ENCODE measurements at places on chromosomes 2 and 18.

DNA sequence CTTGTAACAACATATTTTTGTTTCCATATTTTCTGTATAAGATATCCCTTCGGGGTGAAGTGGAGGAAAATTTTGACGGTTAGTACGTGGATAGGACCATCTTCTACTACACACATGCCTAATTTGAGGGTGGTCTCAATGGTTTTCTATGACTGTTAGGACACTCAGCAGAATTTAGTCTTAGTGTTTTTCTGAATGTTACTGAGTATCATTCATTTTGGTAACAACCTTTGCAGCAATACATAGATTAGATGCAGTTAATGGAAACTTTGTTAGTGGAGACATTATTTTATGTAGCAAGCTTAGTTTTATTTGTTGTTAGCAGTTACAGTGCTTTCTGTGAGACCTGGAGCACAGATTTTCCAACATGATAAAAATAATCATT is 1.6 kb downstream of the ITGAV start:
- no peak for DNase-seq

DNA sequence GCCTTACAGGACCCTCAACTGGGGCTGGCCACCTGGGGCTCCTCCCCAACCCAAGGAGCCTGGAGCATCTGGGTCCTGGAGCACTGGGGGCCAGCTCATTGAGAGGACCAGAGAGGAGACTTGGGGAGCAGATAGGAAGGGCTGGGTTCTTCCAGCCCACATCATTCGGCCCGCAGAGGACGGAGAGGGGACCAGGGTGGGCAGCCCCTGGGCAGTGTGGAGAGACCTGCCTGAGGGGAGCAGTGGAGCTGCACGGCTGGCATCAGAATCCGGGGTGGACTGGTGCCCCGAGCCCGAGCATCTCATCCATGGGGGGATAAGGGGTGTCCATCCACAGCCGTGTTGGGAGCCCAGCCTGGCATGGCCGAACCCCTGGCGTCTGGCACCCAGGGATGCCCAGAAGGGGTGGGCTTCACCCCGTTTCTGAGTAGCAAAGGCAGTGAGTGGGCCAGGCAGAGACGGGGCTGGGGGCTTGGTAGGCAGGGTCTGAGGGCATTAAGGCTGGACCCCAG is 11.3 kb downstream of the GPC1 start:
- no peak for DNase-seq

DNA sequence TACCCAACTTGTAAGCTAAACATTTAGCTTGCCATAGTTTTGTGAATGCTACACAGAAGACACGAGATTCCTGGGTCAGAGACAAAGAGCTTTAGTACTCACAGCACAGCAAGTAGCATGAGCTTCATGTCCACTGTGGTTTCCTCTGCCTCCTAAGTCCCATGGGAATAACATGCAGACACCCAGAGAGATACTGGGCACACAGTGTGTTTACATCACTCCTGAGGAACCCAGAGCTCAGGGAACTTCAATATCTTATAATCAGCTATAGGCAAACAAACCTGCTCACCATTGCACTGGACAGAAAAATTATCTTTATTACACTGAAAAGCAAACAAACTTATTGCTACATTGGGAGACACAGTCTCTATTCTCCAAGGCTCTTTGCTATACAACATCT is 14.5 kb upstream of the NCK2 start:
- DNase-seq = no peak

DNA sequence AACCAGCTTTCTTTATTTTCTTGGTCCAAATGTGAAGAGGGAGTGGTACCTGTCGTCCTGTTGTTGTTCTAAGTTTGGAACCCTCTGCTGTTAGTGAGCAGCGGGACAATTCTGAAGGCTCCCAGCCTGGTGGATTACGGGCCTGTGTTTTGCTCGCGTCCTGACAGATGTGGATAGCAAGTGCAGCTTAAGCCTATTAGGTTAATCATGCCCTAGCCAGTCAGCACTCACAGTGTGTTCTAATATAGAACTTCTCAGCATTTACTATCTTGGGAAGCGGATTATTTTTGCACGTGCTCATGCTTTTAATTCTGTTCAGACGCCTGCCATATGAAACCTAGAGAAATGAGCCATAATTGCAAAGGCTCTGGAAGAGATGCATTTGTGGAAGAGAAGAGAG is at the start of gene PCARE:
Gene PCARE, minus strand, starts transcription at position 113 of the 400 bp plus-strand sequence. CDS start 262 bp downstream, outside the sequence.
- no peak for DNase-seq

DNA sequence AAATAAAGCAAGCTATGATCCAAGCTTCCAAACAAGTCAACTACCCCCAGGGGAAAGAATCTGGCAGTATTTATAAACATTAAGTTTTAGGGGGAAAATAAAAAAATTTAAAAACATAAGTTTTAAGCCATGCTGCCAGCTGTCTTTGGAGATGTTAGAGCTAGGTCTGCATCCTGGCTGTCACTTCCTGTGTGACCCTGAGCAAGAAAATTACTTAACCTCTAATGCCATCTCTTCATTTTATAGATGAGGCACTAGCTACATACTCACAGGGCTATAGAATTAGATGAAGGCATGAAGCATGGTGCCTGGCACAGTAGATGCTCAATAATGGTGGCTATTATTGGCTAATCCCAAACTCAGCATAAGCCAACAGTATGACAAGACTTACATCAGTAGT is 28.1 kb downstream of the STARD7 start:
- no peak for DNase-seq

GRCh38 chr2:122764014-122764413 is 1008.6 kb downstream of the TSN start:
- DNase-seq = no peak

- no peak for DNase-seq
These were observed 26.0 kb upstream of the LAPTM4A start for GRCh38 chr2:20077411-20077940.

DNA sequence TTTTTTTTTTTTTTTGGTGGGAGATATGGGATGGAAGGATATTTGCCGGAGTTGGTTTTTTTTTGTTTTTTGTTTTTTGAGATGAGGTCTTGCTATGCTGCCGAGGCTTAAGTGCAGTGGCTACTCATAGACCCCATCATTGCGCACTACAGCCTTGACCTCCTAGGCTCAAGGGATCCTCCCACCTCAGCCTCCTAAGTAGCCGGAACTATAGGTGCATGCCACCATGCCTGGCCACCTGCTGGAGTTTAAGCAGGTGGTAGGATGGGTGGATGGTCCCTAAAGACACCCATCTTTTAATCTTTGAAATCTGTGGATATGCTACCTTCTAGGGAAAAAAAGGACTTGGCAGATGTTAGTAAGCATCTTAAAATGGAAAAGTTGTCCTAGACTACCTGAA is 169.8 kb downstream of the TGIF1 start:
- DNase-seq = no peak

DNA sequence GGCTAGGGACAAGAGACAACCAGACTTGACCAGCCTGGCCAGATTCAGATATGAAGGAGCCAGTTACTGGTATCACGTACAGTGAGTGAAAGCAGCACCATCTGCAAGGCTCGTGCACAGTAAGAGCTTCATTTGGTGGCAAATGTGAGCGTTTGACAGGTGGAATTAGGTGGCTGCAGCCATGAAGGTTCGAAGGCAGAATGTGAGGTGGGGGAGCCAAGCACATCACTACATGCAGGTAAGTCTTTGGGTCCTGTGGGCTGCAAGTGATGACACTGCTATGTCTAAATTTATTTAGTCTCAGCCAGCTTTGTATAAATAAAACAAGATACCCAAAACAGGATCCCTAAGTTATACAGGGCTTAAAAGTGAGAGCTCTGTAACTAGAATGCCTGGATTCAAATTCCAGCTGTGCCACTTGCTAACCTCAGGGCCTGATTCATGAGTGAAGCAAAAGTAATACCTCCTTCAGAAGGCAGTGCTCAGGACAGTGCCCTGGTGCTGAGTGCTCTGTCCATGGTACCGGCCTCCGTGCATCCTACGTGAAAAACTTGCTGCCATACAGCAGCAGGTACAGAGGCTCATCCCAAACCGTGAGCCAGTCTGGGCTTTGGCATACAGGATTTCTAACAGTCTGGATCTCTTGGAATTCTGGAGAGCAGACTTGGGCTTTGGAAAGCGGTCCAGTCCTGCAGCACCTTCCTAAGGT is 18.6 kb downstream of the DDX18 start:
- DNase-seq = no peak

DNA sequence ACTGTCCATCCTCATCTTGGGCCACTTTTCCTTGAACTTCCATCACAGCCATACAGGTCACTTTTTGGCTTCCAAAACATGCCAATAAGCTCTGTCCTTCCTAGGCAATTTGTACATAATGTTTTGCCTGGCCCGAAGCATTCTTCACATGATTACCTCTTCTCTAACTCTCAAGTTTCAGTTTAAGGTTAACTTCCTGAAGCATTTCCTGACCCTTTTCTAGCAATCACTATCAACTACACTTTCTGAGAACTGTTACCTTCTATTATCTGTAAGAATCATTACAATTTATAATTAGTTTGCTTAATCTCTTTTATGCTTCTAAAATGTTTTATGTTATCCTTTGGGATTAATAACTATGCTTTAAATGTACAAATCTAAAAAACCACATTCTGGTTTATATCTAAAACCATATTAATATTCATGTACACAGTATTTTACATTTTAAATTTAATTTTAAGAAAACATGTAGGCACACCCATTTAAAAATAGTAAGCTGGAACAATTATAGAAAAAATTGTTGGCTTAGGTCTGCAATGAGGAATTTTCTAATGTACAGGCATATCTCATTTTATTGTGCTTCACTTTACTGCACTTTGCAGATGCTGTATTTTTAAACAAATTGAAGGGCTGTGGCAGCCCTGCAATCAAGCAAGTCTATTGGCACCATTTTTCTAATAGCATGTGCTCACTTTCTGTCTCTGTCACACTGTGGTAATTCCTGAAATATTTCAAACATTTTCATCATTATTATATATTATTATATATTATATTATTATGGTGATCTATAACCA is 76.4 kb downstream of the C2orf74 start:
- no peak for DNase-seq

DNA sequence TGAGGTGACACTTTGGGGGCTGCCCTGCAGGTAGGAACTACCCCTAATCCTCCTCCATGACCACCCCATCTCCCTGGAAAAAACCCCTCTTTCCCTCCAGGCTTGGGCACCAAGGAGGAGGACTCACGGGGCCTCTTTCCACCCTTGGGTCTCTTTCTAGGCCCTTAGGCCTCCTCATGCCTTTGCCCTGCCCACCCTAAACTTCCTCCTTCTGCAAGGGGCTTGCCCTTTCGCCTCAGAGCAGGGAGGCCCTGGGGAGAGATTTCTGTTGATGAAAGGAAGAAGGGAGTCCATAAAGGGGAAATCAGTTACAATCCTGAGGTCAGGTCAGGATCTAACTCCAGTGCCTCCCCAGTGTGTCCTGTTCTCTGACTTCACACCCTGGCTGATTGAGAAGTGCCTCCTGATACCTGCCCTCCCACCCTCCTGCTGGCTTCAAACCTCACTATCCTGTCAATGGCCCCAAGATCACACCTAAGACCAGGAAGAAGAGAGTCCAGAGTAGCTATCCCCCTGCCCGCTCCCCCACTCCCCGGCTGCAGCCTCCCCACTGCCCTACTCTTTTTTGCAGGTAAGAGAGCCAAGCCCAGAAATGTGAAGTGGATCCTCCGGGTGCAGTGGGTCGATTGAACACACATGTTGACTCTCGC is 16.7 kb upstream of the TNS1 start:
- no peak for DNase-seq

- DNase-seq = no peak
These were observed 146.1 kb upstream of the ZSWIM2 start for GRCh38 chr2:186995092-186995491.

DNA sequence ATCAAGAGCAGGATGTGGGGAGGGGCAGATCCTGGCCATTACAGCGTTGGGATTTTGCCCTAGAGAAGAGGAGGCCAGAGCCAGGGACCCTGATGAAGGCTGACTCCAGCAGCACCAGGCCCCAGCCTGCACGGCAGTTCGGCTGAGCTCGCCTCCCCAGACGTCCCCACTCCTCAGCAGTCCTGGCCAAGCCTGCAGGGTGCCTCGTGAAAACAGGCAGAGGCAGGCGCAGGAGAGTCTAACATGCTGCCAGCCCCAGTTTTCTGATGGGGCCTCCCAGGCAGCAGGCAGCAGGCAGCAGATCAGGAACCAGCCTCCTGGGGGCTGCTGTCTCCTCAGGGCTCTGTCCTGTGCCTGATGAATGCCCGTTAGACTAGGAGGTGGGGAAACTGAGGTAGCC is 19.7 kb upstream of the GLI2 start:
- DNase-seq = no peak

- no peak for DNase-seq
These were observed 114.8 kb upstream of the PTPRM start for GRCh38 chr18:7452331-7452730.

DNA sequence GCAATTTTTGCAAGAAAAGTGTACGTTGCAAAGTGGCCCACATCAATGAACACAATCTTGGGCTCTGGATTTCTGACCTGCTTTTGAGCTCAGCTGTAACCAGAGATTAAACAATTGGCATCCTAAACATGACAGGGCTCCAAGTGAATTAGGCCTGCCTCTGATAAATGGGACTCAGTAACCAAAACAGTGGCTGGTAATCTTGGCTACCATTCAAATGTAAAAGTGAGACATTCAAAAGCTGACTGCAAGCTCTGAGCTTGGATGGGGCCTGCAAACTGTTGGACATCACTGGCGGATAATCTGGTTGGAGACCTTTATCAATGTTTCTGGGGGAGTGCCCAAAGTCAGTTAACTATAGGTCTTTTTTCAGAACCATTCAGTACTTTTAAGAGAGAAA is 160.7 kb downstream of the RAB3GAP1 start:
- DNase-seq = no peak

- no peak for DNase-seq
These were observed 46.2 kb downstream of the PARD6G start for GRCh38 chr18:80200932-80201672.

- no peak for DNase-seq
These were observed 47.0 kb downstream of the CHRNA1 start for GRCh38 chr2:174717273-174717672.

DNA sequence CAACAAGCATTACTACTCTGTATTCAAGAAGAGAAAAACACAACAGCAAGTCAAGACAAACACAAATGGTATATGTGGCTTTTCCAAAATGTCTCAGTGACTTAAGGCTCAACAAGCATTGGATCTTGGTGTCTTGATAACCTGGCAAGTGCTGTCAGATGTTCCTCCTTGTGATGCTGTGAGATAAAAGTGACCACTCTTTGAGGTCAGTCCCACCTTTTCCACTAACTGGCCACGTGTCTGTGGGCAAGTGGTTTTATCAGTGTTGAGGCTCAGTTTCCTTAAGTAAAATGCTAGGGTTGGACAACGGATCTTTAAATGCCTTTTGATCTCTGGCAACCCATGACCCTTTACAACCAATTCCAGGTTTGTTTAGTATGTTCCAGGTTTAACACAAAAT is 98.7 kb downstream of the BCL2 start:
- DNase-seq = no peak

GRCh38 chr2:239360008-239360407 is 40.8 kb downstream of the HDAC4 start:
- no peak for DNase-seq

- no peak for DNase-seq
These were observed 254.0 kb downstream of the CALCRL start for GRCh38 chr2:187194049-187194448.

DNA sequence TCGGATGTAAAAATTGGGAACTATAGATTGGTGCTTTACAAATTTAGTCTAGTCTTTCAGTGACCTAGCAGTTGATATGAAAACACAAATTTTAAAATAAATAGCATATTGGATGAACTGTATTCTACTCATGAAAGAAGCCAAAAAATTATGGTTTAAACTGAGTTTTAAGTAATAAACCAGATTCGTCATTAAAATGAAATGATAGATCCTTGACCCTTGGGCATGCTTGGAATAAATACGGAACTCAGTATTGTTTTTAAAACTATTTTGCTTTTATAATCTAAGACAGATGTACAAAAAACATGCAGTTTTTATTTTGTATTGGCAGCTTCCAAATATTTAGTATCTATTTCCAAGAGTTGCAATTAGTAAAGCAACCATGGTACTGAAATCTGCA is 34.6 kb upstream of the TBR1 start:
- DNase-seq = no peak
